ENCODE measurements at places on chromosomes 3 and 15. TPM values are rescaled to one million over a fixed set of nuclear protein-coding genes. Genes with fewer than 3 reads are reported as not detected.

Gene SPSB4
- total RNA-seq, result not detected

Gene CASR
- total RNA-seq, result not detected

Gene BHLHE40
- total RNA-seq, result 13.3 TPM

Gene OR5K2
- total RNA-seq, result not detected

Gene PRTG
- total RNA-seq, result 0.87 TPM

Gene PLA2G4D
- total RNA-seq, result not detected

Gene RAB6B
- 1.7 TPM for total RNA-seq

Gene IL5RA
- total RNA-seq, result not detected

Gene UBL7
- 50.1 TPM for total RNA-seq

Gene ADPRH
- total RNA-seq, result 0.49 TPM

Gene CCK
- total RNA-seq, result not detected

Gene PDZRN3
- 46.0 TPM for total RNA-seq

Gene TAGLN3
- total RNA-seq, result not detected

Gene APPL1
- total RNA-seq, result 21.3 TPM

Gene GOLGA8H
- 0.15 TPM for total RNA-seq

Gene GLDN
- 0.19 TPM for total RNA-seq

Gene SEMA7A
- total RNA-seq, result 4.4 TPM

Gene PLS1
- total RNA-seq, result not detected

Gene ANKRD34C
- not detected for total RNA-seq

Gene KY
- total RNA-seq, result 0.25 TPM

Gene GHSR
- not detected for total RNA-seq

Gene ERC2
- not detected for total RNA-seq

Gene ZNF620
- 0.29 TPM for total RNA-seq

Gene CHRM5
- total RNA-seq, result 0.06 TPM

Gene GABRA5
- not detected for total RNA-seq

Gene BLM
- total RNA-seq, result 0.64 TPM

Gene LXN
- total RNA-seq, result 71.8 TPM

Gene GPR149
- not detected for total RNA-seq

Gene FSIP1
- 0.25 TPM for total RNA-seq

Gene PLCL2
- 8.8 TPM for total RNA-seq

Gene CCNL1
- total RNA-seq, result 61.7 TPM

Gene CYP8B1
- total RNA-seq, result not detected

Gene RASL12
- total RNA-seq, result 6.7 TPM

Gene GABRG3
- not detected for total RNA-seq

Gene DUOXA2
- total RNA-seq, result not detected

Gene SH3GL3
- total RNA-seq, result 0.05 TPM

Gene PLSCR4
- 139 TPM for total RNA-seq

Gene SLC22A13
- total RNA-seq, result not detected

Gene KIF15
- 0.59 TPM for total RNA-seq

Gene OR5H14
- total RNA-seq, result not detected

Gene RLBP1
- not detected for total RNA-seq

Gene THAP10
- total RNA-seq, result 1.5 TPM

Gene ZPLD1
- total RNA-seq, result not detected
